ENCODE measurements at places on chromosomes 7 and 10. TPM values are rescaled to one million over a fixed set of nuclear protein-coding genes. Genes with fewer than 3 reads are reported as not detected.

Gene MEOX2
- 5.6 TPM for total RNA-seq

Gene ASB10
- total RNA-seq: 21.0 TPM

Gene HSPA12A
- 13.1 TPM for total RNA-seq

Gene SMC3
- 23.5 TPM for total RNA-seq

Gene SYT15B
- total RNA-seq: 2.2 TPM

Gene UTF1
- not detected for total RNA-seq

Gene MYL7
- total RNA-seq: 13,263 TPM

Gene UCN3
- total RNA-seq: not detected

Gene PRPS1L1
- not detected for total RNA-seq

Gene SPDYE8
- total RNA-seq: not detected

Gene ANKIB1
- total RNA-seq: 49.3 TPM

Gene MLXIPL
- total RNA-seq: 3.7 TPM

Gene CNTNAP2
- total RNA-seq: 1.7 TPM

Gene IGFBP3
- total RNA-seq: 212 TPM

Gene LEP
- 0.17 TPM for total RNA-seq

Gene OR6B1
- total RNA-seq: not detected

Gene LRRC18
- total RNA-seq: not detected

Gene JCAD
- 76.7 TPM for total RNA-seq

Gene PON1
- not detected for total RNA-seq

Gene GPR15LG
- total RNA-seq: not detected

Gene H2AZ2
- total RNA-seq: 195 TPM

Gene ADRA2A
- 0.72 TPM for total RNA-seq

Gene WNT2
- 1.2 TPM for total RNA-seq

Gene KNDC1
- total RNA-seq: 1.3 TPM

Gene ALDH18A1
- 20.2 TPM for total RNA-seq

Gene PON2
- total RNA-seq: 59.9 TPM

Data from right cardiac atrium (tissue), 5 donors.